C1 segment of cervical spinal cord (tissue), 14 donors: ENCODE measurements at places on chromosomes 1 and 21.

GRCh38 chr1:94607398-94607797, 65.8 kb upstream of the F3 start:
- no peak for DNase-seq

- peak; percentile 77 for DNase-seq
Measured at GRCh38 chr1:2982615-2983318, 38.5 kb upstream of the ACTRT2 start.

GRCh38 chr1:229105822-229106525, 164.9 kb upstream of the RAB4A start:
- no peak for DNase-seq

DNA sequence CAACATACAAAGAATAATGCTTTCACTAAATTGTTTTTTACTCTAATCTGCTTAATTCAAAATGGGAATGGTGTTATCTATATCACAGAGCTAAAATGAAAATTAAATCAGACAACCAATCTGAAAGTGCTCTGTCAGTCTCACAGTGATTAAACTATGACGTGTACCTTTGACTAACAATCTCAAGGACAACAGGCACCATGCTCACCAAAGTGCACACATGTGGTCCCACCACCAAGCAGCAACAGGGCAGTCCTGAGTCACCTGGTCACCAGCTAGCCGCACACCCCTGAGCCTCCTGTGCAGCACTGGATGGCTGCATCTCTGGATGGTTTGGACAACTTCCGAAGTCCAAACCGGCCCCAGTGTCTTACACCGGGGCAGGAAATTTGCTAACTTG, 54.5 kb upstream of the NADK start:
- no peak for DNase-seq

GRCh38 chr1:18108299-18109057, 880 bp downstream of the IGSF21 start:
- DNase-seq: no peak

DNA sequence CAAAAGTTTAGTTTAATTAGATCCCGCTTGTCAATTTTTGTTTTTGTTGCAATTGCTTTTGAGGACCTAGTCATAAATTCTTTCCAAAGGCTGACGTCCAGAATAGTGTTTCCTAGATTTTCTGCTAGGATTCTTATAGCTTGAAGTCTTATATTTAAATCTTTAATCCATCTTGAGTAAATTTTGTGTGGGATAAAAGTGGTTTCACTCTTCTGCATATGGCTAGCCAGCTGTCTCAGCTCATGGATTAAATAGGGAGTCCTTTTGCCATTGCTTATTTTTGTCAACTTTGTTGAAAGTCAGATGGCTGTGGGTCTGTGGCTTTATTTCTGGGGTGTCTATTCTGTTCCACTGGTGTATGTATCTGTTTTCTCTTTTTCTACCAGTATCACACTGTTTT, 801.3 kb upstream of the ADGRL4 start:
- DNase-seq: no peak

DNA sequence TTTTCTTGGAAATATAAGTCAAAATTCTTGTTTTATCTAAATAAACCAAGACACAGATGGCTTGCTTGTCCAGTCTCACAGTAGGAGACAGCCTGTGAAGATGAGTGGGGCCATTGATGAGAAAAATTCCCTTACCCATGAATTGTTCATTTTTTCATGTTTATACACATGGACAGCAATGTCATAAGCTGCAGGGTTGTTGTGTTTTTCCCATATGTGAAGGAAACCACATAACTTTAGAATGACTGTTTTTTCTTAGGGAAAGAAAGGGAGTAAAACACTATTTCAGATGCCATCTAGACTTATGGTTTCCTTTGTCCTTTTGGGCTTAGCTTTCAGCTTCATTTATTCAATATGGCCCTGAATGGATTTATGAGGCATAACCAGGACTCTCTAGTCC, 622.5 kb upstream of the NR5A2 start:
- no peak for DNase-seq

GRCh38 chr21:15397258-15397657, 332.5 kb upstream of the NRIP1 start:
- no peak for DNase-seq

DNA sequence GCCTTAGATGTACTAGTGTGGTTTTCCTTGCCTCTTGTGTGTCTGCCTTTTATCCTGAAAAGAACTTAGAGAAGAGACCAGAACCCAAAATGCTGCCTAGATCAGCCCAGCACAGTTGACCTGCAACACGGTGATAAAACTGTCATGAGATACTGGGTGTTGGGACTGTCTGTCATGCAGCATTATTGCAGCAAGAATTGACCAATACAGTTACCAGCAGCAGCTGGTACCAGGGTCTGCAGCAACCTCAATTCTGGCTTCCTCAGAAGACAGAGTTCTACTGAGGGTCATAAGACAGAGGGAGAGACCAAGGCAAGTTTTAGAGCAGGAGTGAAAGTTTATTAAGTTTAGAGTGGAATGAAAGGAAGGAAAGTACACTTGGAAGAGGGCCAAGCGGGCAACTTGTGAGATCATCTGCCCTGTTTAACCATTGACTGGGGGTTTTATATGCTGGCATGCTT, 182.0 kb downstream of the DYRK1A start:
- DNase-seq: no peak

DNA sequence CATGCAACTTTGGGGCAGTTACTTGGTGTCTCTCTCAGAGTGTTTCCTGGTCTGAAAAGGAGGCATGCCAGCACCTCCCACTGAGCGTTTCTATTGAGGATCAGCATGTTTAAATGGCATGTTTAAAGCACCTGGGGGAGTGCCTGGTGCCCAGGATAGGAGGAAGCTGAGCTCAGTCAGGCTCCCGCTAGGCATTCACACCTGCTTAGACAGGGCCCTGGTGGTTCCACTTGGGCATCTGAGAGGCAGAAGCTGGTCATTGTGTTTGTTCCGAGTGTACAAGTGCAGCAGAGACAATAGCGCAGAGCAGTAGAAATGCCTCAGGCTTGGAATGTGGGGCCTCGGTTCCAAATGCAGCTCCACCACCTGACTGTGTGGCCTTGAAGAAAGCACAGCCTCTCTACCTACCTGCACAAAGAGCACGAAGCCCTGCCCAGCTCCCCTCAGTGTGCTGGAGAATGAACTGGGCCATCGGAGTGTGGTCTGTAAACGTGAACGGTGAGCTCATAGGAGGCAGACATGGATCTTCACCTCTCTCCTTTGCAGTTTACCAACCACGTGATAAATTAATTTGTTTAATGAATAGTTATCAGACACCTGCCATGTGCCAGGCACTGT, 20.3 kb upstream of the TMEM222 start:
- DNase-seq: no peak

- peak; percentile 31 for DNase-seq
Measured at GRCh38 chr1:184691719-184692324, 62.8 kb downstream of the EDEM3 start.

DNA sequence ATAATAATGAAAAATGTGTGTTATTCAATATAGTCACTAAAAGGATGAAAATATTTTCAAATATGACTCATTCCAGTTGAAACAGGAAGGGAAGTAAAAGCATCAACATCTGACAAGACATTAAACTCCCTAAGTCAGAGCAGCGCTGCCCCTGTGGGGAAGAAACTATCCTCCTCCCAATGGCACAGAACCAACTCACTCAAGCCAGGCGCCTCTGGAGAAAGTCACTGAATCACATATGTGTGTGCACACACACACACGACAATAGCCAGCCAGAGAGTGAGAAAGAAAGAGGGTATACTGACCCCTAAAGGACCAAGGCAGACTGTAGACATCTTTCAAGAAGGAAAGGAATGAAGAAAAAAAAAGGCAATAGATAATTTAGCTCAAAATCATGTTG, 126.9 kb downstream of the SETD4 start:
- peak; percentile 4 for DNase-seq

DNA sequence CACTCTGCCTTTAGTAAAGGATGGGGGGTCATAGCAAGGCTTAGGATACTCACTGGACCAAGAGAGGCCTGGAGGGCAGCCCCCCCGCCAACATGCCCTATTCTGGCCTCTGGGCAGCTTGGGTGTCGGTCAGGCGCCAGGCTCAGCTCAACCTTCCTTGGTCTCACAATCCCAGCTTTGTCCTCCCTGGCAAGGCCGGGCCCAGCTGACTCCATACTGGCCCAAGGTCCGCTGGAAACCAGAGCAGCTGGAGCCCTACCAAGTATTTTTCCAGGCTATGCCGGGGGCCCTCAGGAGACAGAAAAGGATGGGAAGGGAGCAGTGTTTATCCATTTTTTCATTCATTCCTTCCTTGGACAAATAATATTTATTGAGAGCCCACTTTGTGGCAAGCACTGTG, 6.2 kb downstream of the FBXO2 start:
- DNase-seq: peak; percentile 80

DNA sequence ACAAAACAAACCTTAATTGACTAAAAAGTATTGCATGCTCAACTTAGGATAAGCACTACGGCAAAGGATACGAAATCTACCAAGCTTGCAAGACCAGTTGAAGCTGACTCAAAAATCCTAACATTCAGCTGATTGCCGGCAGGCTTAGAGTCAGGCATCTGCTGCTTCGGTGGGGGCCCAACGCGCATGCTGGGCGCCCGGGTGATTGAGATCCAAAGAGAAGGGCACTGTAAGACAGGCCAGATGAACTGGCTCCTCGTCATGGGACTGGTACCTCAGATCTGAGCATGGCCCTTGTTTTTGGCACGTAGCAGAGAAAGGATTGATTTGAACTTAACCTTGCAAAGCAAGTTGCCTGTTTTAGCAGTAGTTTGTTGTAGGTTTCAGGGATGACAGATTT, 86.6 kb downstream of the PRDM2 start:
- DNase-seq: peak; percentile 41

DNA sequence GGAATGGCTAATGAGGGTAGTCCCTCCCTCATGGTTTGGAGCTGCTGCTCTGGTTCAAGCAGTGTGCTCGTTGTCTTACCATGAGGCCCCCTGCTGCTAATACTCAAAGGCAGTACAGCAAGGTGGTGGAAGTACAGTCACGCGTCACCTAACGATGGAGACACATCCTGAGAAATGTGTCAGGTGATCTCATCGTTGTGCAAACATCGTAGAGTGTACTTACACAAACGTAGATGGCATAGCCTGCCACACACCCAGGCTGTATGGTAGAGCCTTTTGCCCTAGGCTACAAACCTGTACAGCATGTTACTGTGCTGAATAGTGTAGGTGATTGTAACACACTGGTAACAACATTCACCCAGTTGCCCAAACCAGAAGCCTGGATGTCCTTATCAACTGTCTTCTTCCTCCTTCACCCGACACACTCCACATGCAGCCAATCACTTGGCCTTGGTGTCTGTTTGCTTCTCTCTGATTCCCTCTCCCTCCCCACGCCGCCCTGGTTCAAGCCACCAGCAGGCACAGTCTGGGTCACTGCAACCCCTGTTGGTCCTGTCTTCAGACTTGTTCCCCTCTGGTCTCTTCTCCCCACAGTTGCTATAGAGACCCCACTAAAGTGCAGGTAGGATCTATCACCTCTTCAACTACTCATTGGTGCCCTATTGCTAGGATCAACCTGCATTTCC, 6.0 kb upstream of the KCNA2 start:
- no peak for DNase-seq

DNA sequence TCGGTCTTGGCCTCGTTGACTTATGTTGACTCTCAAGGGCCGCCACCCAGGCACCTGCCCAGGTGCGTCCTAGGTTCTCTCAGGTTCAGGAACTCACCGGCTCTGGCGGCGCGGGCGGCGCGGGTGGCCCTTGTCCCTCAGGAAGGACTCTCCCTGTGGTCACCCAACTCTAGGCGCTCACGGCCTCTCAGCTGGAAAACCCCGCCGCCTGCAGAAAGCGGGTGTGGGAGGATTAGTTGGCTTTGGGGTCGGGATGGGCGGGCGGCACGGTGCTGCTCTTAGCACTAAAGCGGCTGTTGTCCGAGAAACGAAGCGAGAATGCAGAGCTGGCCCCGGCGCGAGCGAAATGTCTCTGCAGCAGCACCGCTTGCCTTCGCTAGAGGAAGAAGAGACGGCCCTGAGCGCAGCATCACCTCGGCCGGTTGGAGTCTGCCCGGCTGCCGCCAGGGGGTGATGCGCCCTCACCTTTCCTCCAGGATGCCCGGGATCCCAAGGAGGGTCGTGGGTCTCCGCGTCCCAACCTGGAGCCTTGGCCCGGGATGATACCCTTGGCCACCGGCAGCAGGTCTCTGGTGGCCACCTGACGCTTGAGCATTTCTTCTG, 8.1 kb upstream of the TADA1 start:
- no peak for DNase-seq

- no peak for DNase-seq
Measured at GRCh38 chr1:186828611-186829454, at the start of gene PLA2G4A. Gene PLA2G4A, plus strand, starts transcription at chr1:186828949. Its CDS starts 25,406 bp downstream, at chr1:186854355.

- DNase-seq: peak; percentile 53
Measured at GRCh38 chr1:220879076-220879508, at the start of gene HLX. Gene HLX, plus strand, starts transcription at chr1:220879443. Its CDS starts 415 bp downstream, at chr1:220879858.

DNA sequence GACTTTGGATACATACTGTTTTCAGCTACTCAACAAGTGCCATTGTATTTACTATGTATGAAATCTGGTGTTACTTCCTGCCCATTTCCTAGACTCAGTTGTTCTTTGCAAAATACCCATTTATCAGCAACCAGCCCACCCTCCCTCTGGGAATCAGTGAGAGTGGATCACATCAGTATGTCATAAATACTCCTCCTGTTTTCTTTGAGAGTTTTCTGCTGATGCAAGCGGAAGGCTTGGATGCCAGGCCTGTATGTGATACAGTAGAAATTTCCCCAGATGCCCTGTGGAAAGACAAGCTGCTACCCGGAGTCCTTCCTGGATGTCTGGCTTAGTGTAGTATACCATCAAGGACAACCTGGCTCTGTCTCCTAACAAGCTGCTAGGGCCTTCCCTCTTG, 2.4 kb upstream of the PTPRC start:
- no peak for DNase-seq

DNA sequence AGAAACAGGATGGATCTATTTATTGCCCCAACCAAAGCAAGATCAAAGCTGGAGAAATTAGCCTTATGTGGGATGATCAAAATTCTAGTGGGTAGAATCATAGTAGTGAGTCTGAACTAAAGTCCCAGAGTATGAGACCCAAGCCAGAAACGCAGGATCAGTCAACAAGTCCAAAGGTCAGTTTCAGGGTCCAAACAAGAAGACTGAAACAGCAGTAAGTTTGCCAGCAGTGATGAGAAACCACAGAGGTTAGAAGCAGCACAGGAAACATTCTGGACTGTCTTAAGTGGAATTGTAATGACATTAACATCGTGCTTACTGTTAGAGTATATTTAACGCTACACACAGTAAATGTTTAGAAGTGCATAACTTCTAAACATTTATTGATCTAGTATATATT, 251.0 kb downstream of the LRRIQ3 start:
- no peak for DNase-seq

DNA sequence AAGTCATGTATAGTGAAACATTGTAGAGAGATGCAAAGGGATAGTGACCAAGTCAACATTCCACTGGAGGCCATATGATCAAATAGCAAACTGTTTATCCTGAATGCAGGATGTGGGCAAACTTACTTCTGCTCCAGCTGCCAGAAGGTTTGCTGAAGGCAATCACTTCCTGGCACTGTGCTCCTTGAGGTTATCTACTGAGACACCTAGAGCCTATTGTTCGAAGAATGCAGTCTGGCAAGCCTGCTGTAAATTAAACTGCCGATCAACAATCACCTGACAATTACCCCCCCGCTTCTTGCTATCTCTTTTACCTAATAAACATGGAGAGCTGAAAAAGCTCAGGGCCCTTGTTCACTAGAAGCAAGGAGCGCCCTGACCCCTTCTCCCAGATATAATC, 139.4 kb upstream of the B3GALT2 start:
- DNase-seq: no peak
